A549 treated with DMSO at 1 μM for 4 hours (cell line): ENCODE measurements at places on chromosomes 6 and 20. TPM values are rescaled to one million over a fixed set of nuclear protein-coding genes. Genes with fewer than 3 reads are reported as not detected.

Gene C6orf132
- total RNA-seq = 1.1 to 1.3 TPM (median 1.3 TPM) in 5 replicates

Gene ANKRD66
- not detected in 5 replicates for total RNA-seq

Gene LY86
- total RNA-seq = not detected in 5 replicates

Gene CRISP1
- not detected in 5 replicates for total RNA-seq

Gene KIFC1
- 38.1 to 49.0 TPM (median 43.7 TPM) in 5 replicates for total RNA-seq

Gene MCCD1
- not detected in 5 replicates for total RNA-seq

Gene SOX4
- total RNA-seq = 12.3 to 21.7 TPM (median 16.2 TPM) in 5 replicates

Gene ZBTB46
- total RNA-seq = 0.50 to 0.94 TPM (median 0.77 TPM) in 5 replicates

Gene MICB
- total RNA-seq = 7.6 to 9.0 TPM (median 8.6 TPM) in 5 replicates

Gene RNASET2
- 11.5 to 16.5 TPM (median 14.4 TPM) in 5 replicates for total RNA-seq

Gene CRIP3
- 0.45 to 0.83 TPM (median 0.58 TPM) in 5 replicates for total RNA-seq

Gene MYMX
- total RNA-seq = not detected in 5 replicates

Gene OPRM1
- not detected in 5 replicates for total RNA-seq

Gene SLC22A23
- total RNA-seq = 8.4 to 11.8 TPM (median 10.6 TPM) in 5 replicates

Gene RFX6
- not detected in 5 replicates for total RNA-seq
